ENCODE measurements at places on chromosomes 12 and 14.

DNA sequence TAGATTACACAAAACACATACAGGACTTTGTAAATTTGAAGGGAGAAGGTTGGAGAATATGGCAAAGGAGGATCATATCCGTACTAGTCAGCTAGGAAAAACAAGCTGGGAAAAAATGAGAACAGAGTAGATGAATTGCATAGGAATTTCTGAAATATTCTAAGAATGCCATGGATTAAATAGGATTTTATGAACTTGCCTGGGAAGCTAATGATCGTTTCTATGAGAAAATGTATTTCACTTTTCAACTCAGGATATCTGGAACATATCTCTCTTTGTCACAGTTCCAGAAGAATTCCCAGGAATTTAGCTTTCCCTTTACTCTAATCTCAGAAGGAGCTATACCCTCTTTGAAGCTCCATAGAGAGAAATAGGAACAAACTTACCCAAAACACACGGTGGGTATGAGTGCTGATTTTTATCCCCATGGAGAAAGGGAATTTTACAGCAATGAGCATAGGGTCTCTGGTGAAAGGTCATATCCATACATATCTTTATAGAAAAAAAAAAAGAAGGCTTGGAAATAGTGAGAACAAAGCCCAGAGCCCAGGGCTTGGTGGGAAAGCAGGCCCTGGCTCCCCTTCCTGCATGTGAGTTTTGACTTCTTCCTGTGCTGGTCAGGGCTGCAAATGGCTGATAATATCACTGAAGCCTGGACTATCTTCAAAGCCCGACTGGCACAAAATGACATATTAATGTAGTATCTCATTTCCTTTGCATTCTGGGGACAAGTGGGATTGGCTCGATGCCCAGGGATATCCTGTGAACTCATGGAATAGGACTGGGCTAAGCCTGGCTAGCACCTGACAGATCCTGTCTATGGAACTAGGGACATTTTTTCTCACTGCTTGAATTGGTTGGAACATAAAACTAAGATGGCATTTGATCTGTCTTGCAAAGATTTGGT lies 136.3 kb downstream of the AEBP2 start:
- no peak for DNase-seq

- DNase-seq = no peak
Measured at GRCh38 chr14:73783107-73783727, 68.4 kb upstream of the PTGR2 start.

DNA sequence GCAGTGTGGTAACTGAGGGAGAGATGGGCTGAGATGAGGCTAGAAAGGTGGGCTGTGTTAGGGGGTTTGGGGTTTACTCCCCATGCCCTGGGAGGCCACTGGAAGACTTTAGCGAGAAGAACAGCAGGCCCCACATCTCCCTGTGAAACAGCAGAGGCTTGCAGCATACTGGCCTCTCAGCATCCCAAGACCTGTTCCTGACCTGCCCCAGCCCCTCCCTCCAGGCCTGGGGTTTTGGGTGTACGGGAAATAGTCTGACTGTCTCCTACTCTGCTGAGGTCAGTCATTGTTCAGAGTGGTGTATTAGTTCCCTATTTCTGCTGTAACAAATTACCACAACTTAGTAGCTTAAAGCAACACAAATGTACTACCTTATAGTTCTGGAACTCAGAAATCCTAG lies 103.5 kb upstream of the HIF1A start:
- no peak for DNase-seq

- no peak for DNase-seq
Measured at GRCh38 chr14:64707661-64708060, 3.4 kb downstream of the PLEKHG3 start.

DNA sequence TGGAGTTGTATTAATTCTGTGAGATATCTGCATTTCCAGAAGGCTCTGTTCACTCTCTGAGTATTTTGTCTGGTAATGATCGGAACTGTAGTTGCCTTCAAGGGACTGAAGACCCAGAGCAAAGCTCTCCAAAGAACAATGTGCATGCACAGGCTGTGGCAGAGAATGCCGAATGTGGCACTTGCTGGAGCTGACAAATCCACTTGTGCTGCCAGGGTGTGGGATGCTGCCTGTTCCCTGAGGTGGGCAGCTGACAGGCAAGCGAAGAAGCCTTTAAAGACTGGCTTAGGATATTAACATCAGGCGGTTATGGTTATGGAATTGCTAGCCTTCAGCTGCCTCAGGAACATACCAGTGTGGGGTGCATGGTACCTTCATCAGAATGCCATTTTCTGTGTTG lies 419.9 kb upstream of the ATP2B1 start:
- DNase-seq = no peak

GRCh38 chr12:120496413-120497340 lies 764 bp downstream of the DYNLL1 start:
- peak; percentile 43 for DNase-seq

DNA sequence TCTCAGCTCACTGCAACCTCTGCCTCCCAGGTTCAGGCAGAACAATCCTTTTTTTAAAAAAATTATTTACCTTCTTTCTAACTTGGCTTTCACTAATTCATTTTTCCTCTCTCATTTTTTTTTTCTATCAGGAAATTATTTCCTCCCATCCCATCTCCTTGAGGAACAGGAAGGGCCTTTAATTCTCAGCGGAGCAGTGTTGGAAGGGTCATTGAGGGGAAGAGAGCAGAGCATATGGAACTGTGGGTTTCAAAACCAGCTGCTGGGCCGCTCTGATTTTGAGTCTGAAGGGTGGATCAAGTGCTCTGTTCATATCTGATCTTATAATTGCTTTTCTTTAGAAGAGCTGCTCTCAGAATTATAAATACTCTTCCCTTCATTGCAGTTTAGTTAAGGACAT lies 29.0 kb downstream of the NUBPL start:
- DNase-seq = no peak

- DNase-seq = no peak
Measured at GRCh38 chr14:85617791-85618190, 87.8 kb downstream of the FLRT2 start.

GRCh38 chr12:90543374-90543773 lies 411.6 kb downstream of the CCER1 start:
- DNase-seq = no peak

DNA sequence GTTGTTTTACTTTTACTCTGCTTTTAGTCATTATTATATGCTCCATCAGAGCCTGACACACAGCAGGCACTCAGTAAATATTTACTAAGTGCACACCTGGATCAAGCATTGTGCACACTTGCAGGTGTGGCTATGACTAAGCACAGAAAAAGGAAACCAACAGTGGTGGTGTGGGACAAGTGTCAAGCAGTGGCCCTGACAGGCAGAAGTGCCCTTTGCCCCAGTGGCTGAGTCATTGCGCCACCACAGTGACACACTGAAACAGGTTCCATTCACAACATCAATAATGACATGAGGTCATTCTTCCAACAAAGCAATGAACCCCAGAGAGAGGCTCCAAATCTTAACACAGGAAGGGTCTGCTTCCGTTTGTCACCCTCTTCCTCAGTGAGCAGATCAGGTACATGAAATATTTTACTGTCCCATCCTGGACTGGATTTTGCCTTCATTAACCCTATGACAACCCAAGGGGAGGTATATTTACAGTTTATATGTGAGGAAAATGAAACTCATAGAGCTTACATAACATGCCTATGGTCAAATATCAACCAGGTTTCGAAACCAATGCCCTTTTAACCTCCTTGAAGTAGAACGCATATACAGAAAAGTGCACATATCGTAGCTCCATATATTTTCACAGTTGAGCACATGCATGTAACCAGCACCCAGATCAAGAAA lies 82.6 kb upstream of the GTF2A1 start:
- DNase-seq = peak; percentile 78

GRCh38 chr14:23376482-23377197 lies at the start of gene CMTM5:
TSS of gene CMTM5 (plus strand) at chr14:23377046. CDS start at chr14:23377252, 206 bp downstream.
- DNase-seq = no peak

DNA sequence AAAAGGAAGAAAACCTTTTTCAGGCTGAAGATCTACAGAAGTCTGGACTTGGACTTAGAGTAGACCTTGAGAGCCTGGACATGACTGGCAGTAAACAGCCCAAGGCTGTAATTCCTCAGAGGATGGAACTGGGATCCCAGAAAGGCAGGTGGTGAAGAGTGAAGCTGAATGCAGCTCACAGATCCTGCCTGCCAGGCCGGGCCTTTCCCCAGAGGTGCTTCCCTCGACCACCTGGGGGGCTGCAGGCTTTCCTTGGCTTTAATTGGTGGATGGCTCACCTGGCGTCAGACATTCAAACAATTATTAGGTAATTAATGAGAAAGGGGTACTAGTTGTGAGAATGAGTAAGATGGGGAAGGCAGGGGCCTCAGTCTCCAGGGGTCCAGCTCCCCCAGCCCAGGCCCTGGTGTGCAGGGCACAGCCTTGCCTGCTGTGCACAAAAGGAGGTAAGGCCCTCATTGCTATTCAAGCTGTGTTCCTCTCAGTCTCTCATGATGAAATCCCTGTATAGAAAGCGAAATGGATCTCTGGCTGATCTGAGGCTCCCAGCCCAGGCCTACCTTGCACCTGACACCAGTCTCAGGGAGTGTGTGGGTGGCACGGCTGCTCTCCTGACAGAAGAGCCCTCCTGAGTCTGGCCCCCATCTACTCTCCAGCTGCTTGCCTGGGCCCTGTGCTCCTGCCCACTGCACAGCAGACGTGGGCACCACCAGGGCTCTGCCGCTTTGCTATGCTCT lies 63.0 kb upstream of the TCL1A start:
- DNase-seq = no peak
